Activated CD8-positive, alpha-beta T cell treated with anti-CD3 and anti-CD28 coated beads for 36 hours (primary cell): ENCODE measurements at places on chromosomes 6 and 20.

DNA sequence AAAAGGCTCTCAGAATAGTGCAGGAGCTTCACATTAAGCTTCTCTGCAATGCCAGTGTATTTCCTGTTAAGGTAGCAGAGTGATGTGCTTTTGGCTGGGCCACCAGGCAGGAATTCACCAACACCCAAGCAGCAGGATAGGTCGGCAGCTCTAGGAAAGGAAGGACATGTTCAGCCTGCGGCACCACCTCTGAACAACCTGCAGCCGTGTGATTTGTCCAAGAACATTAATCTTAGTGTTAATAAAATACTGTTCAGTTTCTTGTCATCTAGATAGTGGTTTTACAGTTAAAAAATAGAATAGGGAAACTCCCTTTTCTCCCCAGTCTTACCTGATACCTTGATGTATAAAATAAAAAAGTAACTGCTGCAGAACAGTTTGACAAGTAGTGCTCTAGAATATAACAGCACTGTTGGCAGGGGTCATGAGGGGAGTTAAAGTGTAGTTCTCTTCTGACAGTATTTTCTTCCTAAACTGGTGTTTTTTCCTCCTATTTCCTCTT lies 18.8 kb downstream of the ZNF292 start:
- DNase-seq, result no peak

- no peak for DNase-seq
Measured at GRCh38 chr6:37257320-37257633, 295 bp upstream of the TBC1D22B start.

- DNase-seq, result peak; percentile 89
Measured at GRCh38 chr20:62953839-62954703, 1.6 kb downstream of the SLC17A9 start.

DNA sequence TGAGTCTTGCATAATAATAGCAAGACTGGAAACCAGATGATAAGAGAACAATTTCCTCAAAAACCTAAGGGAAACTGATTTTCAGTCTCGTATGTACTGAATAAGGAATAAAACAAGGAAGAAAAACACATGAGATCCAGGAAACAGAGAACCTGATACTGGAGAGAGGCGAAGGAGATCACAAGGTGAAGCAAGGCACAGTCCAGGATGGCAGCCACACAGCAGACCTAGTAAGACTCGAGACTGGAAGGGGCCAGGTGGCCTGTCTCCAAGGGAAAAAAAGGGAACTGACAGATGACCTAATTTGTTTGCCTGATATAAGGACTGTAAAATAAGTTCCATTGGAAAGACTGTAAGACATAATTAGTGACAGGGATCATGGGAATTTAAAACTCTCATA lies 71.1 kb downstream of the TASP1 start:
- no peak for DNase-seq

DNA sequence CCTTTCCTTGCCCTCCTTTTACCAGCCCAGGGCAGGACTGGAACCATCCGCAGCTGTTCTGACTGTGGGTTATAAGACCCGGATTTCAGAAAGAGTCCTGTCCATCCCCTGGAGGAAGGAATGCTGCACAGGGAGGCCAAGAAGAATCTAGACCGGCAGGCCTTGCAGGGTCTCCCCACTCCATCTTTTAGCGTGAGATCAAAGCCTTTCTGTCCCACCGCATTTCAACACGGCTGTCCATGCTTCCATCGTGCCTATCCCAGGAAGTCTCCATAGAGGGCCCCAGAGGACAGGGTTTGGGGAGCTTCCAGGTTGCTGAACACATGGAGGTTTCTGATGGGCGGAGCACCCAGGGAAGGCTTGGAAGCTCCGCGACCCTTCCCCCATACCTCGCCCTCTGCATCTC lies 79.3 kb upstream of the AGPAT4 start:
- no peak for DNase-seq

GRCh38 chr6:158991017-158991723 lies 8.8 kb downstream of the RSPH3 start:
- DNase-seq, result peak; percentile 64

DNA sequence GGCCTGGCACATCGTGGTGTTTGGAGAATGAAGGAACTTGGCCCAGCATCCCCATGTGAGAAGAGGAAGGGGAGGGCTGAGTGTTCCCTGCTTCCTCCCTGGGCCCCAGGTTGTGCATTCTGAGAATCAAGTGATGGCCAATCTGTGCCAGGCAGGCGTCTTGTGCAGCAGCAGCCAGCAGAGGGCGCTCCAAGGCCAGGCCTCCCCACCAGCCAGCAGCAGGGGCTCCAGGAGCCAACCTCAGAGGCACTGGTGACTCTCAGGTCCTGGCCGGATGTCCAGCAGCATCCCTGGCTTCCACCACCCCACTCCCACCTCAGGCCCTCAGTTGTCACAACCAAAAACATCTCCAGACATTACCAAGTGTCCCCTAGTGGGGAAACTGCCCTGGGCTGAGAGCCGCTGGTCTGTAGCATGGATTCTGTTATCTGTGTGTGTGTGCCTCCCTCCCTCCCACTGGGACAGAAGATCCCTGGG lies 192.0 kb downstream of the PREX1 start:
- peak; percentile 70 for DNase-seq

DNA sequence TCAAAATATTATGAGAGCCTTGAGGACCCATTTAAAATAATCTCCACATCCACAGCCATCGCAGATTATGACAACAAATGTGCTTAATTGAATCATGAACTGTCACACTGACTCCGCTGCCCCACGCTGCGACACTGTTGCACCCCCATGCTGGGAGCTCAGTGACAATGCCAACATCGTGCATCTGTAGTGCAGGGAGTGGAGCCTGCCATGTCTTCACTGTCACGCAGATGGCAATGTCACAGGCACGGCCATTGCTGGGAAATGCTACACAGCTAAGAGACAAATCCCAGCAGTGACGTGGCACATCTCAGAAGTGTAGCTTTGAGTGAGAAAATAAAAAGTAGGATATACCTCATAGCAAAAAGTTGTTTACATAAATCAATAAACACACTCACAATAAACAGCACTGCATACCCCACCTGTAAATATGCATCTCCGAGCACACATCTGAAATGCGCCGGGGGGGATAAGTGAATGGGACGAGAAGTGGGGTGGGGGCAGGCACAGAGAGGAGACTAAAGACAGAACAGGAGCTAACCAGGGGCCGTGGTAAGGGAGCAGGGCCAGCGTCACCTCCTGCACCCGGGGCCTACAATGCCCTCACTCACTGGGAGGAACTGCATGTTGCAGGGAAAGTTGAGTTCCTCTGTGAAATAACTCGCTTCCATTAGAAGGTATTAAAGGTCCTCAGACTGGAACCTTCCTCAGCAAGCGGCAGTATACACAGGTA lies 349.9 kb downstream of the THBS2 start:
- no peak for DNase-seq

DNA sequence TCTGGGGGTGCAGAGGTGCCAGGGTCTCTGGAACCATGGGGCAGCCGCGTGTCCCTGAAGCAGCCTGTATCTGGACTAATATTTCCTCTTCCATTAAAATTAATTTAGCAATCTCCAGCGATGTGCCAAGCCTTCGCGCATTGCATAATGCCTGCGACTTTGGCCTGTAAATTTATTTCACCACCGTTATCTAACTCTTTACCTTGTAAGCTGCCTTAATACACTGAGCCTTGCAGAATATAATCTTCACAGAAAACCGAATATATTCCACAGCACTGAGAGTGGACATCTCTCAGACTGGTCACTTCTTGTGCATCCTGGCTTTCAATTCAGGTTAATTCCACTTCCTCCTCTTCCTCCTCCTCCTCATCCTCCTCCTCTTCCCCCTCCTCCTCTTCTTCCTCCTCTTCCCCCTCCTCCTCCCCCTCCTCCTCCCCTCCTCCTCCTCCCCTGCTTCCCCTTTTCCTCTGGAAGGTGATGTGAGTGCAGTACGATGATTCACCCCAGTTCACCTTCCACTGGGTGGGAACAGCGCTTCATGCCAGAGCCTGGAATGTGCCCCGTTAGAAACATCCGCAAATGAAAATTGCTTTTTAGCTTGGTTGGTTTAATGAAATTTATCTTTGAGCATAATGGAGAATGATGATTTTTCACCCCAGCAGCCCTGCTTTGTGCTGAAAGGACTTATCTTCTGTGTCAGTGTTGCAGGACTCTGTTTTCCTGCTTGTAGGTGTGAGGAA lies 101.4 kb downstream of the CDH4 start:
- no peak for DNase-seq

- DNase-seq, result no peak
Measured at GRCh38 chr6:167408235-167408869, 83.5 kb downstream of the TTLL2 start.

GRCh38 chr6:125656287-125656870 lies 93.1 kb upstream of the HEY2 start:
- DNase-seq, result no peak

DNA sequence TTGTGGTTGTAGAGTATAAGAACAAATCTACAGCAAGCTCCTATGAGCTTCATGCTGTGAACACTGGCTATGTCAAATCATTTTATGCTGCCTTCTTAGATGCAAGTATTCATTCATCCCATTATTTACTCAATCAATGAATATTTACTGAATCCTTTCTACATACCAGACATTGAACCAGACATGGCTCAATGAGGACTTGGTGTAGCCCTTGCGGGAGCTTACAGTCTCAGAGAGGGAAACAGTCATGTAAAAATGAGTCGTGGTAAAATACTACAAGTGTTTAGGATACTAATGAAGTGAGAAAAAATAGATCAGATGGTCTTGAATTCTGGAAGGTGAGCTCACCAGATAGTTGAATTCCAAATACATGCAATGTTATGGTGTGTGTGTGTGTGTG lies 44.8 kb upstream of the ENPP1 start:
- no peak for DNase-seq

DNA sequence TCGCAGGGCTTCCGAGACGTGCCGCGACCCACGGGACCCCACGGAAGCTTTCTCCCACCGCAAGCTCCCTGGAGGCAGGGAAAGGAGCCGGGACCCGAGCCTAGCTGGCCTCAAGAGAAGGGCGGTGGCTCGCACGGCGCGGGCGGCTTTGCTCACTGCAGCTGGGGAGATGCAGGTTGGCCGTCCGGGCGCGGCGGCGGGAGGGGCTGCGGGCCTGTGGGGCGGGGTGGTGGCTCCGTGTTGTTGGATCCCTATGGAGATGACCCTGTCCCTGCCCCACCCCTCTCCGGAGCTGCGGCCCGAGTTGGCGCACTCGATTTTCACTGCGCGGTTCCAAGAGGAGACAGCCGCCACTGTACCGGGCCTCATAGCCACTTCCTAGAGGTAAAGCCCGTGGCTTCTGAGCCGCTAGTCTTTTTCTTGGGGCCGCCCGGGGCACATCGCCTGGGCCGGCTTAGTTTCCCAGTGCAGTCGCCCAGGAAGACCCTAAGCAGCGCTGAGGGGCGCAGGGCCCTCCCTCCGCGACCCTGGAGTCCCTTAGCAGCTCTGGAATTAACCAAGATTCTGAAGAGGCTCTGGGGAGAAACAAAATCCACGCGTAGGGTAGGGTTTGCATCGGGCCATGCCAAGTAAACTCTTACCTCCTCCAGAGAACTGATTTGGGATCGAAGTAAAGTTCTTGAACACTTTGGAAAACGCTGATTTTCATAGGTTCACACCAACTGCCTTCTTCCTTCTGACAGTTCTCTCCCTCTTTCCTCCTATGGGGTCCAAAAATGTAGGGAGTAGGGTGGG lies at the start of gene ECT2L:
Gene ECT2L (plus strand): TSS at position 279 of the 795 bp plus-strand sequence. CDS start 17,188 bp downstream, outside the sequence.
- DNase-seq, result no peak

- no peak for DNase-seq
Measured at GRCh38 chr6:132728616-132729015, 14.8 kb upstream of the VNN1 start.

- DNase-seq, result no peak
Measured at GRCh38 chr6:5751525-5752390, 255.0 kb downstream of the NRN1 start.

DNA sequence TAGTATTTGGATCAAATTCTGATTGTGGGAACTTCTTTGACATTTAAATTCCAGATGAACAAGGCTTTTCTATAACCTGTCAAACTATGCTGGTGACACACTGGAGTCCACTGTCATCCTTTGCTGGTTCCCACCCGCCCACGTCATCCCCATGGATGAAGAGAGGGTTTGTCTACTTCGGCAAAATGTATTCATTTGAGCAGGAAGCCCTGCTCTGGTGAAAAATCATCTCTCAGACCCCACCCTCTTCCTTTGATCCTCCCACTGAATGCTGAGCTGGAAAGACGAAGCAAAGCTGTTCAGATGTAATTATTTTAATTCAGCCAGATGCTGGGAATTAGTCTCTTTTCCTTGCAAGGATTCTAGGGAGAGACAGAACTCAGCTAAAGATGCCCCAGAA lies 50.5 kb downstream of the CPNE5 start:
- DNase-seq, result peak; percentile 32

GRCh38 chr6:27541212-27541932 lies 68.5 kb upstream of the ZNF184 start:
- peak; percentile 45 for DNase-seq

- peak; percentile 18 for DNase-seq
Measured at GRCh38 chr6:120354452-120355098, 979.7 kb downstream of the TBC1D32 start.
